ENCODE measurements at places on chromosomes 3 and 15. TPM values are rescaled to one million over a fixed set of nuclear protein-coding genes. Genes with fewer than 3 reads are reported as not detected.

SNTN gene
- total RNA-seq = not detected

PIGZ gene
- total RNA-seq = 1.3 TPM

DNAH12 gene
- 0.52 TPM for total RNA-seq

C3orf70 gene
- total RNA-seq = 1.0 TPM

SST gene
- total RNA-seq = 738 TPM

ADCY5 gene
- total RNA-seq = 10.6 TPM

ANKRD63 gene
- total RNA-seq = not detected

GABRR3 gene
- not detected for total RNA-seq

TOPAZ1 gene
- total RNA-seq = not detected

KCNMB3 gene
- 8.2 TPM for total RNA-seq

GOLGA8G gene
- total RNA-seq = not detected

SLC7A14 gene
- total RNA-seq = not detected

CALML4 gene
- 3.3 TPM for total RNA-seq

FBXL22 gene
- not detected for total RNA-seq

SLC28A1 gene
- total RNA-seq = not detected

Data from body of pancreas (tissue), 4 donors.